ENCODE measurements at places on chromosomes 6 and 20.

DNA sequence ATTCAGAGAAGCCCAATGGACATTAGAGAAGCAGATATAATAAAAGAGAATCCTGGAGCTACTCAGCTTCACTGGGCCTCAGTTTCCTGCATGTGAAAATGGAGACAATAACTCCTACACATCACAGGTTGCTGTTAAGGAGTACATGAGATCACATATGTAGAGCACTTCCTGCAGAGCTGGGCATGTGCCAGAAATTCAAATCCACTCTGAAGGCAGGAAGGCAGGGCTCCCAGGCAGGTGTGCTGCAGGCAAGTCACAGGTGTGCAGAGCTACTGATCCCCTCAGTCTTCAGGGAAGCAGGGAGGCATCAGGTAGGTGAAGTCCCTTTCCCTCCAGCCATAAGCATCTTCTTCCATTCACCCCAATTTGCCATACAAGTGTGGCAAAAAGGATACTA lies 48.0 kb downstream of the DST start:
- peak; percentile 1 for DNase-seq

GRCh38 chr6:5995658-5995948 lies 11.1 kb downstream of the NRN1 start:
- no peak for DNase-seq

DNA sequence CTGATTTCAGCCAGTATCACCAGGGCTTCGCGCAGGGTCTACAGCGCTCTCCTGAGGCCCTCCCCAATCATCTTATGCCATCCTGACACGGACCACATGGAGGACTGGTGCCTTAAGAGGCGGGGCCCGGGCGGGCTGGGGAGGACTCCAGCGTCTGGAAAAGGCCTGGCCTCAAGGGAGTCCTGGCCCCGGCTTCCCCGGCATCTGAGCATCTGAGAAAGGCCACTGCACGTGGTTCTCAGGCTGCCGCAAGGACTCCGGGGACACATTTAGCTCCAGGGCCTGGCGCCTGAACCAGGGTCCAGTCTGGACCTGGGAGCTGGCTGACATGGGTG lies 21.4 kb downstream of the BHLHE23 start:
- no peak for DNase-seq

- DNase-seq: no peak
Measured at GRCh38 chr6:12601881-12602280, 114.7 kb upstream of the PHACTR1 start.

GRCh38 chr6:80366051-80366450 lies 259.6 kb downstream of the BCKDHB start:
- no peak for DNase-seq

DNA sequence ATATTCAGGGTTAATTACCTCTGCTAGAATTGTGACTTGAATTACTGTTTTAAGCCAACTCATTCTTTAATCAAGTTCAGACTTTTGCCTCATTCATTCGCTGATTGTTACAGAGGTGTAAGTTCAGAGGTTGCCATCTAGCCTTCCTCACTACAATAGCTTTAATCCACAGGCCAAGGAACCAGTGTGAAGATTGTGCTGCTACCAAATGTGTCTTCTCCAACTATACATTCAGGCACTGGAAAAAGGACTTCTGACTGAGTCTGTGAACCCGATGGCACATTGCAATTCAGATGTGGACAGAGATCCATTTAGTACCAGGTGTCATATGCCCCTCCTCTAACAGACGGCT lies 111.2 kb upstream of the ADGRF1 start:
- DNase-seq: no peak

GRCh38 chr6:2725999-2726567 lies 24.6 kb downstream of the MYLK4 start:
- DNase-seq: no peak

DNA sequence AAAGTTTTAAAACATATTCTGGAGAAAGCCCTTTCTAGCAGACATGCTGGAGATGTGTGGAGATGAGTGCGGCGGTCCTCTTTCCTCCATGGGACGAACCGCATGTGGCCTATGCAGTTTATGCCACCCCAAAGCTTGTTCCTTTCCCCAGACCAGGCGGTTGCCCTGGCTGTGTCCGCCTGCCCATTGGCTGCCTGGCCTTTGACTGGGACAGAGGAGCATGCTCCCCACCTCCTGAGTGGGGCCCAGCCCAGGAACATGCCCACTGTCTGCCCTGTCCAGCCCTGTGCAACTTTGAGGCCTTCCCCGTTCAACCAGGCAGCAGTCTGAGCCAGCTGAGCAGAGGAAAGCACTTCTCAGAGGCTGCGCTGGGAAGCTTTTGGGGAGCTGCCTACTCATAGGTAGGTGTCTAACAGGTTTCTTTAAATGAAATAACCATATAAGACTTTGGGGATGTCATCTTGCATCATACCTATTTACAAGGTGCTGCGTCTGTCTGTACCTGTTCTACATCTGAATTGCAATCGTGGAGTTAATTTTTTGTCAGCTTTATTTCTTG lies 20.6 kb downstream of the FOXC1 start:
- DNase-seq: no peak

GRCh38 chr20:20491110-20491783 lies 123.3 kb downstream of the INSM1 start:
- DNase-seq: no peak

- DNase-seq: no peak
Measured at GRCh38 chr20:48740712-48741111, 87.1 kb downstream of the PREX1 start.

DNA sequence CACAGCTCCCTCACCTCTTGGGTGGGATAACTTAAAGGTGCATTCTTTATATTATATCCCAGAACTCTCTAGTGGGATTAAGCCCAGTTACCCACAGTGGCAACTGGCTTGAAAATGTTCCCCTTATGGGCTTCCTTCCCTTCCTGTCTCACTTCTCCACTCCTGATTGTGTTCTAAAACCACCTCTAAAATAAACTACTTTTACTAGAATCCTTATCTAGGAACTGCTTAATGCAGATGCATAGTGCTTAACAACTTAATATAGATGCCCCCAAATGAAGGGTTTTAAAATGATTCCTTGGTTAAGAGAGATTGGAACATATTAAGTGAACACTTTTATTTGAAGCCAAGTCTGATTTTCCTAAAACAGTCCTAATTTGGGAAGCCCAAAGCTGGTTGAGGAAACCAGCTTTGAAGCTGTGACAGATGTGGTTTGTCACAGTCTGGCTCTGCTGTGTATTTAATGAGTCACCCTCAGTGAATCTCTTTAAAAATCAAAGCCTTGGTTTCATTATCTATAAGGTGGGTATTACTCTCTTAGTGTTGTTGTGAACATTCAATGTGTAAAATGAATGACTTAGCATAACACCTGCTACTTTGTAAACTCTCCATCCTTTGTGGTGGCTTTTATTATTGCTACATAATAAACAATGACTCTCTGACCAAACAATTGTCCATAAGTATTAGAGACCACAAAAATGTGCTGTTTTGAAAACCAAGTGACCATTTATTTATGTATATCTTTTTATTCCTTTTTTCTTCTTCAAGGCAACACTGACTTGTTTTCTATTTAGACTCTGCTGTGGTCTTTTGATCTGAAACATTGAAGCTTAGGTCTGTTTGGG lies 24.4 kb downstream of the PLCB1 start:
- peak; percentile 60 for DNase-seq

DNA sequence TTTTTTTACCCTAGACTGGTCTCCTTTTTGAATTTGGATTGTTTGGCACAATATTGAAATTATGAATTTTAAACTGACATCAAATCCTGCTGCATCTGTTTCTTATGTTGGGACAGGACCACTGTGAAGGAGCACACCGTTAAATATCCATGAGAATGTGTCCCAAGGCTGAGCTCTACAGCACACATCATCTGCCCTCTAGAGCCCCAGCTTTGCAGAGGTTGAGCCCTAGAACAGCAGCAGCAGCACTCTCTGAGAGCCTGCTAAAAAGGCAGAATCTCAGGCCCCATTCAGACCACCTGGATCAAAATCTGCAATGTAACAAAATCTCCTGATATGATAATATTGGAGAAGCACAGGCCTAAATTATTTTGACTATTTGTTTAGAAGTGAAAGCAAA lies 192.1 kb upstream of the CCN2 start:
- DNase-seq: no peak

DNA sequence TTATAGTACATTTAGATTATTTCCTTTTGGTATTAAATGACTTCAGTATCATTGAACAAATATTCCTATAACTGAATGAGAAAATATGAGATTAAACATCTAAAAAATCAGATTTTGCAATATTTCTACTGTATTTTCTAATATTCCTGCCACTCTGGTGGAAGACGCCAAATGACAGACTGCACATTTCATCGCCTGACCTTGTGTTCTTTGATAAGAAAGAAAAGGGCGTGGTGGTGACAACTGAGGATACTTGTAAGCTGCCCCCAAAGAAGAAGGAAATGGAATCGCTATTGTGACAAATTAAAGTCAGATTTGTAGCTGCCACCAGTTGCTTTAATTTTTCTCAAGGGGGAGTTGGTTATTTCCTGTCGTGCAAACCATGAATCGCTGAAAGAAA lies 131.3 kb downstream of the MTFR2 start:
- no peak for DNase-seq

DNA sequence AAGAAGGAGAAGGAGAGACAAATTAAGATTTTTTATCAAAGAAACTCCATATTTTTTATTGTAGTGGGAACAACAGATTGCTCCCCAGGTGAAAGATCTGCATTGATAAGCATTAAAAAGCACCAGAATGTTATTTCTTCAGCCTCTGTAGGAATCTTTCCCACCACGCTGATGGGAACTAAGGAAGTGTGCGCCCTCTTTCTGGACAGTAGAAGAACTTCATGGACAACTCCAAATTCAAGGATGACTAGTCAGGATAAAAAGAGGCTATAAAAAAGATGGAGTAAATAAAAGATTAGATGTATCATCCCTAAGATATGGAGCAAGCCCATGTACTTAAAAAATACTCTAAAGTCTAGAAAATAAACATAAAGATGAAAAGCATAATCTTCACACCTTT lies 45.8 kb upstream of the PAK5 start:
- no peak for DNase-seq

DNA sequence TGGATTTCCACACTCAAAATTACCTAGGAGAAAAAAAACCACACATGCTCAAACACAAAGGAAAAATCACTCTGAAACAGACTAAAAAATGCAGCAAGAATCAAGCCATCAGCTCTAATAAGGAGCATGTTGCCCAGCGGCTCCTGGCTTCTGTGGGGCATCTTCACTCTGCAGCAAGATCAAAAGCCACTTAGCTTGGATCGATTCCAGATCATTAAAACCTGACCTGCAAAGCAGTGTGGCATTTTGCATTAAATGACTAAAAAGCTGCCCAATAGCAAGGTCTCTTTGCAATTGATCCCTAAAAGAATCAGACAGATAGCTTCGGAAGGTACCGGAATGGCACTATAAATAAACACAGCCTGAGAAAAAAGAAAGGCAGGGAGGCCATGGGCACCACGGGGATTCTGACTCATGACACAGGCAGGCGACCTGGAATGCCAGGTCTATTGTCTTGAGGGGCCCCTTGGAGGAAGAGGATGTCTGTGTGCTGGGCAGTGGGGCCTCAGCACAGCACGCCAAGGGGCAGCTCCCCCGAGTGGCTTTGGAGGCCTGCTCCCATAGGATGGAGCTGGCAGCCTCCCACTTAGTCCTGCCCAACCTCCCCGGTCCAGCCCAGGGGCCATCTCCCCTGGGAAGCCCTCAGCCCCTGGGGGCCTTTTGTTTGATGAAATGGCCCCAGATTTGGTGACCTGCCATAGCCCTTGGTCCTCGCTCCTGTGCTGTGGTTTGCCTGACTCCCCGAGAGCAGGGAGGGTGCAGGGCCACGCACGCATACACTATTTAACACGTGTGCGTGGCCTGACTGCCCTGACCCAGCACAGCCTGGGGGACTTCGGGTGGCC lies 7.6 kb downstream of the LEMD2 start:
- no peak for DNase-seq

DNA sequence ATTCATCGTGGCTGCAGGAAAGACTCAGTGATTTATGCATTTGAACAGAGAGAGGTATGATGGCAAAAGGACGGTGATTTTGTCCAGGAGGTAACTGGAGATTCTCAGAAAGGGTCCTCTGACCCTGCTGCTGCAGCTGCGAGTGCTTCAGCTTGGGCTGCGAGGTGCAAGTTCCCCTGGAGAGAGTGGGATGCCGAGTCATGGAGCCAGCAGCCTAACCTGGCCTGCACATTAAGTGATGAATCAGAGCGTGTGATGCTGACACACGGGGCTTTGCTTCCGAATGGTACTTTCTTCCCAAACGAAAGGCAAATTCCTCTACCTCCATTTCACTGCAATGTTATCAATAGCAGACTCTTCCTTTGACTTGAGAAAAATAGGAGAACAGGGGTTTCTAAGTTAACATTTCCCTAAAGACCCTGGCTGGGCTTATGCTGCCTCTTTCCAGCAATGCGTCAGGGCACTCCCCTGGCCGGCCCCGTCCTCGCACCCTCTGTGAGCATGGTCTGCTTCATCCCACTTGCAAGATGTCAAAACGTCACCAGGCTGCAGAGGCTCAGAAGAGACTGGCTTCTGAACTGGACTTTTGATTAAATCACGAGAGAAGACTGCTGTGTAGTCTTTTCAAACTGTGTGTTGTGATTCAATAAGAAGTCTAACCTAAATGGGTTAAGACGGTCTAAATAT lies 628.0 kb upstream of the AGPAT4 start:
- no peak for DNase-seq

- DNase-seq: peak; percentile 96
Measured at GRCh38 chr6:136959471-136959891, 37.4 kb downstream of the SLC35D3 start.

- no peak for DNase-seq
Measured at GRCh38 chr6:113772961-113773360, 84.2 kb upstream of the MARCKS start.

DNA sequence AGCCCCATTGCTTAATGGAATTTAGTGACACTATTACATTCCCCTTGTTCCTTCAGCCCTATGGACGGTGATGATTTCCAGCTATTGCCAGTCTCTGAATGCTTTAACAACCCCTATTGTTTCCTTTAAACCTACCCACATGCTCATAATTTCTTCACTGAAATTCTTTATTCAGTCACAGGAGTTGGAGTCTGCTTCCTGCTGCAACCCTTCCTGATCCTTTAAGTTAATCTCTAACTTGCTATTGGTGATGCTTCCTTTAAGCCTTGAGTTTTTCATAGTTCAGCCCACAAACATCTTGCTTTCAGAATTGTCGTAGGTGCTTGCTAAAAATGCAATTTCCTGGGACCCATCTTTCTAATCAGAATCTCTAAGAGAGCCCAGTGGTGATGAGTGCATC lies 66.3 kb upstream of the TNFAIP3 start:
- no peak for DNase-seq

DNA sequence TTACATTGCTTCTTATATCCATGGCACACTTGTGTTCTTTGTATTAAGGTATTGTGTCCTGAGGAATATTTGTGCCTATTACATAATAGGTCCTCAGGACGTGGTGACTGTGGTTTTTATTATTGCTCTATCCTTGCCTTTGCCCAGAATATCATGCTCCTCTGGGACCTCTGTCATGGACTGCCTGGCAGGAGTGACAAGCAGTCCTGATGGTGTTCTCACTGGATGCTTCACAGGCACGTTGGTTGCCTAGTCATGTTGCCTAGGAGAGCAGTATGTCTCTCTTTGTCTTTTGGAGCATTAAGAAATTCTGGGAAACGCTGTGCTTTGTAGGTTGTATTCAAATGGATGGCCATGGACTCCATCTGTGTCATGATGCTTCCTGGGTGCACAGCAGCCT lies 24.7 kb upstream of the MROH8 start:
- no peak for DNase-seq
